MCF 10A (cell line): ENCODE measurements at places on chromosomes 11 and 22. TPM values are rescaled to one million over a fixed set of nuclear protein-coding genes. Genes with fewer than 3 reads are reported as not detected.

DNA sequence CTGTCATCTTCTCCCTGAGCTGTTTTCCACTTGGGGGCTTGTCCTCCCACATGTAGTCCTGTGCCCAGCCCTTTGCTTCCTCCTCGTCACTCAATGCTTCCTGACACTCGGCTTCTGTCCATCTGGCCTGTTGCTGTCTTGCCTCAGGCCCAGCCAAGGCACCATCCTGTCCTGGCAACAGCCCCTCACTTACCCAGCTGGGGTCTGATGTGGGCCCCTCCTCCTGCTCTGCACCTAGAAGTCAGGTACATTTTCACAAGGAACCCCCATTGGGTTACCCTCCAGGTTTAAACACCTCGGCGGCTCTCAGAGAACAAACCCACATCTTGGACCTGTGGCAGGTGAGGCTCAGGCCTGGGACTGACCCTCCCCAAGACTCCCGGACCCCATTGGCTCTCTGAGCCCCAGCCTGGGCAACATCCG is 784.8 kb downstream of the TBC1D22A start:
- DNase-seq, result no peak

- no peak for DNase-seq
These were observed 91.0 kb downstream of the RRM1 start for GRCh38 chr11:4185561-4185960.

DNA sequence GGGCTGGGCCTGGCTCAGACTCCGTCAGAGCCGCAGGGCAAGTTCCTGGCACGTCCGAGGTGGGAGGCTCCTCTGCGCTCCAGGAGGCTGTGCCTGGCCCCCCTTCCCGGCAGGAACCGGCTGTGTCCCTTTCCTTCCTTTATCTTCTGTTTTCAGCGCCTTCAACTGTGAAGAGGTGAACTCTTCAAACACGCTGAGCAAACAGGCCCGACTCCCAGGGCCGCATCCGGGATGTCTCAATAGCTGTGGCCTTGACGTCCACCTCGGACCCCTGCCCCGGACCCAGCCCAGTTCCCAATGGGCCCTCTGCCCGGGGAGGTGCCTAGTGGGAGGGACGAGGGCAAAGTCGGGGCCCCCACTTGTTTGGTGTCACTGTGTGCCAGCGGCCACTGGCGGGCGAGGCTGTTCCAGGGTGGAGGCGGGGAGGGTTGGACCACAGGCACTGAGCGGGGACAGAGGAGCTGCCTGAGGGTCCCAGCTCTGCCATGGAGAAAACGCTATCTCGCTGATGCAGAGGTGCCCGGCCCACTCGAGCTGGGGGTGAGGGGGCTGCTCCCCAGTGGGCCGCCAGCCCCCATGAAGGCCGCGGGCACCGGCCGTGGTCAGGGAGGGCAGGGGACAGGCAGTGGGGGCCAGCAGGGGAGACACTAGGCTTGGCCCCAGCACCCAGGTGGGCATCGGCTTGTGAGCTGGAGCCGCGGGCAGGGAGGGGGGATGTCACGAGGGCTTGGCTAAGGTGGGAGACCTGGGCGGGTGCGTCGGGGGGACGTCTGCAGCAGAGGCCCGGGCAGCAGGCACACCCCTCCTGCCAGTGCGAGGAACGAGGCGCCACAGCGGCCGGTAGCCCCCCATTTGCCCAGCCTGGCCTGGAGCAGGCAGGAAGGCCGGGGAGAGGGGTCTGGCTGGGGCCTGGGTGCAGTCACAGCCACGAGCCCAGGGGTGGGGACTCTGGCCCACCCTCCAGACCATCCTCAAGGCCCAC is 2.7 kb upstream of the MUC5B start:
- no peak for DNase-seq

MOGAT2 gene
- total RNA-seq, result not detected in 2 replicates

APOL6 gene
- 7.2 and 9.6 TPM in 2 replicates for total RNA-seq

- no peak for DNase-seq
These were observed 39.3 kb downstream of the CAPN1 start for GRCh38 chr11:65221026-65221425.

CSNK2A3 gene
- 2.2 and 2.6 TPM in 2 replicates for total RNA-seq

GRCh38 chr11:17525570-17525969 is 18.6 kb downstream of the USH1C start:
- DNase-seq, result no peak

RIMBP3C gene
- 0.14 and 0.20 TPM in 2 replicates for total RNA-seq

- no peak for DNase-seq
These were observed 106.8 kb downstream of the DCDC1 start for GRCh38 chr11:31262761-31263160.

- no peak for DNase-seq
These were observed 35.0 kb upstream of the ADORA2A start for GRCh38 chr22:24392218-24392931.

GRCh38 chr11:107716884-107717532 is 5.2 kb upstream of the SLN start:
- DNase-seq, result no peak

GRCh38 chr11:8296872-8297271 is 33.2 kb upstream of the LMO1 start:
- DNase-seq, result no peak

DNA sequence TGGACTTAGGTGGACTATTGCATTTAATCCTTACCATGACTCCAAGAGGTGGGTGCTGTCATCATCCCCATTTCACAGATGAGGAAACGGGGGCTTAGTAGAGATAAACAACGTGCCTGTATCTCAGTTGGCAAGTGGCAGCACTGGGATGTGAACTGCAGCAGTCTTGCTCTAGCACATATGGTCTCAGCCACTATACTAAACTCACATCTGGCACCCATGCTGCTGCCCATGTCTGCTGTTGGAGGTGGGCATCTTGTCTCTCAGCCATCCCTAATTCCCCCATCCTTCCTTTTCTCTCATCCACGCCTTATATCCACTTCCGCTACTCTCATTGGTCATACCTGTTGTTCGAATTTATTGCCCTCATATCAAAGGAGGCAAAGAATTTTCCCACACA is 3.8 kb downstream of the PRG3 start:
- no peak for DNase-seq

GRCh38 chr11:73963861-73964260 is 13.0 kb downstream of the DNAJB13 start:
- DNase-seq, result no peak

DNA sequence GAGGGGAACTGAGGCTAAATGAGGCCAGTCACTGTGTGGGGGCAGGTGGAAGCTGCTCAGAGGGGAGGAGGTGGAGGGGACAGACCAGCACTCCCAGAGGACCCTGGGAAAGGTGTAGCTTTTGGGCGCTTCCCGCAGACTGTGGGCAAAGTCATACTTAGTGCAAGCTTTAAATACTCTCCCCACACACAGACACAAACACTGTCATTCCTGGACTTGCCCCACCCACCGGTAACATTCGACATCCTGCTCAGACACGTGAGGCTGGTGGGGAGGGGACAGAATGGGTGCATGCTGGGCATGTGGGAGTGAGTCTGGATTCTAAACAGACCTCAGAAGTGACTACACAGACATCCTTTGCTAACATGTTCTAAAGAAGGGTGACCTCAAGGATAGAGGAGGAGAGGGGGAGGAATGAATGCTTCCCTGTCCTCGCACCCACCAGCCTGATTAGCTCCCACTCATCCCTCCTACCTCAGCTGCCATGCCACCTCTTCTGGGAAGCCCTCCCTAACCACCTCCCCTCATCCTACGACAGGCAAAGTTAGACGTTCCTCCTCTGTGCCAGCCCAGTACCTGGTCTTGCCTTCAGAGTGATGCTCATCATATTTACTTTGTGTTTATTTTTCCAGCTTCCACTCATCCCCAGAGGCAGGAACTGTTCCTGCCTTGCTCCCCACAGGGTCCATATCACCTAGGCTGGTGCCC is 22.2 kb downstream of the TSKU start:
- DNase-seq, result peak; percentile 41

DNA sequence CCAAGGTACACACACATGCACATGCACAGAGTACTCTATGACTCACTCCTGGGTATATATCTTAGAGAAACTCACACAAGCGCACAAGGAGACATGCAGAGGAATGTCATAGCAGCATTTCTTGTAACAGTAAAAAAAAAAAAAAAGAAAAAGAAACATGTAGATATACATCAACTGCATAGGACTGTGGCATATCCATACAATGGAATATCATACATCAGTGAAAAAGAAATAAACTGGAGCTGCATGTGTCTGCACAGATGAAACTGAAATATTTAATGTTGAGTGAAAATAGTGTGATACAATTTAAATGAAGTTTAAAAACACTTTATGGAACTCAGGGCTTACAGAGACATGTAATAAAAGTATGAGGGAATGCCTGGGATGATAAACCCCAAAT is 46.4 kb downstream of the SYT13 start:
- no peak for DNase-seq

SEPTIN3 gene
- total RNA-seq, result 0.21 and 0.29 TPM in 2 replicates

CFAP300 gene
- 8.0 and 12.9 TPM in 2 replicates for total RNA-seq

KIRREL3 gene
- total RNA-seq, result not detected in 2 replicates

SELENOO gene
- total RNA-seq, result 16.1 and 21.9 TPM in 2 replicates

RBMXL2 gene
- not detected in 2 replicates for total RNA-seq

- DNase-seq, result no peak
These were observed 3.7 kb downstream of the YWHAH start for GRCh38 chr22:31948002-31948401.

SLC22A9 gene
- total RNA-seq, result not detected in 2 replicates

ANGPTL5 gene
- not detected in 2 replicates for total RNA-seq

- DNase-seq, result peak; percentile 30
These were observed 1.8 kb downstream of the TMEM86A start for GRCh38 chr11:18700375-18700774.

MISFA gene
- total RNA-seq, result 2.4 and 4.0 TPM in 2 replicates

JAM3 gene
- 1.6 TPM in 2 replicates for total RNA-seq

GRCh38 chr11:32030875-32031503 is 59.9 kb upstream of the RCN1 start:
- no peak for DNase-seq

HBB gene
- total RNA-seq, result not detected in 2 replicates

DNA sequence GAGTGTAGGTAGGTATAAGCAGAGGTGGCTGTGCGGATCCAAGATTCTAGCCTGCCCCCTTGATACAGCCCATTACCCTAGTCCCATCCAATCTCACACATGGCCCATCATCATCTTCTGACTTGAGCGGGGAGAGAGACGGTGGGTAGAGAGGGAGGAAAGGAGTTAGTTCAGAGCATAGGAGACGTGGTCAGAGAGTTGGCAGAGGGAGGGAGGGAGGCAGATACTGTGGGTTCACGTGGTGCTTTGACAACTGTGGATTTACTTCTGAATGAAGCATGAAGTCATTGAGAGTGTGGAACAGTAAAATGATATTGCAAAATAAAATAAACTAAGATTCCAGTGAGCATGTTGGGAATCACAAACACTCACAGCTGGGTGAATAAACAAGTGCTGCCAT is 31.4 kb upstream of the VPREB1 start:
- no peak for DNase-seq

PIWIL4 gene
- not detected in 2 replicates for total RNA-seq

DNA sequence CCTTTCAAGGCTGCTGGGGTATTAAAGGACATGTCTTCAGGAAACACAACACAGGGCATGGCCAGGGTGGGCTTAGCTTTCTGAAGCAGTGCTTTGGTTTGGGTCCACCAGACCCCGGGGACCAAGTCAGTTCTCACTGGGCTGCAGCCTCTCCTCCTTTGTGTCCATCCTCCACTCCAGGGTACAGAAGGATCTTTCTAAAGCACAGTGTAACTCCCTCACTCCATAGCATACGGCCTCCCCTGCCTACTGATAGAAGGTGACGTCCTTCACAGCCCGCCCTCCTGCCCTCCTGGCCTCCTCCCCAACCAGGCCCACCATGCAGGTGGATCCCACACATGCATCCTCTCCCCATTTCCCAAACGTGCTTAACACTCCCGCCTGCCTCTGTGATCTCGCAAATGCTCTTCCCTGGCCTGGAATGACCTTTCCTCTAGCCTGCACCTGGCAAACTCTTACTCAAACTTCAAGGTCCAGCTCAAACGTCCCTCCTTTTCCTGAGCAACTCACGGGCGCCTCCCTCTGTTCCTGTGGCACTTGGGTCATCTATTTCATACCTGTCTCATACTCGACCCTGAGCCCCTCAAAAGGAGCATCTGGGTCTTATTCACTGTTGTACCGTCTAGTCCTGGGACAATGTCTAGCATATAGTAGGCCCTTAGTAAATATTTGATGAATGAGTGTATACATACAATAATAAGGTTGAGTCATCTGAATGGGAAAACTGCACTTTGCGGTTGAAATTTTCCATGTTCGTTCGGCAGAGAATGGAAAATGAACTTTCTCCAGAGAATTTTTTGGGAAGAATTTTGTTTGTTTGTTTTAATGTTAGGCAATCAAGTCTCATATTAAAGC is 187.7 kb downstream of the EFCAB6 start:
- DNase-seq, result peak; percentile 74

GRCh38 chr11:22275600-22275999 is 62.6 kb upstream of the SLC17A6 start:
- DNase-seq, result no peak

- no peak for DNase-seq
These were observed 789 bp downstream of the RPS13 start for GRCh38 chr11:17076517-17077239.

DNA sequence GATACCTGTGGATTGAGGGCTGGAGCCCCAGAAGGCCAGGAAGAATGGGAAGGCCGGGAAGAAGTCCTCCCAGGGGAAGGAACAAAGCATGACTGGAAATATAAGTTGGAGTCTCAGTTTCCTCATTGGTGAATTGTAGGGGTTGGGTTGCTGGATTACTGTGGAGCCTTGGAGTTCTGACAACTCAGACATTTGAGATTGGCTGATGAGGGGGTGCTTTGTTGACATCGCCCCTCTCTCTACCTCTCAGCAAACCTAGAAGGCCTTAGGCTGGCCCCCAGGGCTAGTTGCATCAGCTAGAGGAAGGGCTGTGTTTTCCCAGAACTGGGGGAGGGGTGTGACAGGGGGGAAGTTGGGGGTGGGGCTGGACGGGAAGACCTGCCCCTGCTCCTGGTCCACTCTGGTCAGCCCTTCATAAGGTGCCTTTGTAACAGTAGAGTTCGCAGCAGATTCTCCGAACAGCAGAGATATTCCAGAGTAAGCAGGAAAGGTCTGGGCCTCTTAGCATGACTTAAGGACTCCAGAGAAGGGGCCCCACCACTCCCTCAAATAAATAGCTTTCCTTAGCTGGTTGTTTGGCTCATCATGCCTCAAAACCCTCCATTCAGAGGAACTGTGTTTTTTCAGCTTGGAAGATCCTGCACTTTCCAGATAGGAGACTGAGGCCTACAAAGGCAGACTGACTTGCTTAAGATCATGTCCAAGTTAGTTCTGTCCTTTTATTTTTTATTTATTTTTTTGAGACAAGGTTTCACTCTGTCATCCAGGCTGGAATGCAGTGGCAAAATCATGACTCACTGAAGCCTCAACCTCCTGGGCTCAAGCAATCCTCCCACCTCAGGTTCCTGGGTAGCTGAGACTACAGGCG is 12.5 kb upstream of the THRSP start:
- peak; percentile 76 for DNase-seq

GRCh38 chr11:77046060-77046501 is 11.9 kb downstream of the B3GNT6 start:
- DNase-seq, result peak; percentile 44
